T follicular helper cell (primary cell): ENCODE measurements at places on chromosomes 3 and 15.
A peak's percentile ranks its signal among the peaks of the same experiment; 100 is the strongest.

GRCh38 chr3:94234177-94234788 is 171.4 kb downstream of the NSUN3 start:
- no peak for DNase-seq

DNA sequence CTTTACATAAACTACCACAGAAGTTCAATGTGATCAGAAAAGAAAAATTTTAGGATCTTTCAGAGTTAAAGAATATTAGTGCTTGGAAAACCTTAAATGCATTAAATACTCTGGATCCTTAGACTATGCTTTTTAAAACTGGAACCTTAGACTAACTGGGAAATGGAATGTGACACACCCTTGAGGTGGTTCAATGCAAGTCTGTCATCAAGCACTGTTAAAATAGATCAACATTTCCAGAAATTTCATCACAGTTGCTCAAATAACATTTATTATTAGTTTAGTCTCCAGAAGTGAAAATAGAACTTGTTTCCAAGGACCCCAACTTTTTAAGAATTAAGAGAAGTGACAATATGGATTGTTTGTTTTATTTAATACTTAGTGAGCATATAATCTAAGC is 71.8 kb downstream of the GAP43 start:
- no peak for DNase-seq

- DNase-seq = no peak
Observed at GRCh38 chr3:58016710-58017109, 8.5 kb downstream of the FLNB start.

- no peak for DNase-seq
Observed at GRCh38 chr15:68330416-68330815, 52.9 kb downstream of the FEM1B start.

- no peak for DNase-seq
Observed at GRCh38 chr3:7190095-7190494, 329.2 kb downstream of the GRM7 start.

DNA sequence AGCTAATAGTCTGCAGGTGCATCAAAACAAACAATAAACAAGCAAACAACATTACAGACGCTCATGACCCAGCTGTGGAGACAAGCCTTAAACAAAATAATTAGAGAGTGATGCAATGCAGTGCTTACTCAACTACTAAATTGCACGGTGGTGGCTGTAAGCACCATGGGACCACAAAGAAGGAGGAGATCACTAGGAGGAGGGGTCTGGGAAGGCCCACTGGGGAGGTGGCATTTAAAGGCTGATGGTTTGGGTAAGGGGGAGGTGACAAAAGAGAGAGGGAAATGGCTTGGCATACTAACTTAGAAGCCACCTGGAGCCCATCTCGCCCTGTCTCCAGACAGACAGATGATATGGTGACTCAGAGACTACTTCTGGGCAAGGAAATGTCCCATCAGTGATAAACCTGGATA is 516.7 kb downstream of the FOXP1 start:
- peak; percentile 41 for DNase-seq

DNA sequence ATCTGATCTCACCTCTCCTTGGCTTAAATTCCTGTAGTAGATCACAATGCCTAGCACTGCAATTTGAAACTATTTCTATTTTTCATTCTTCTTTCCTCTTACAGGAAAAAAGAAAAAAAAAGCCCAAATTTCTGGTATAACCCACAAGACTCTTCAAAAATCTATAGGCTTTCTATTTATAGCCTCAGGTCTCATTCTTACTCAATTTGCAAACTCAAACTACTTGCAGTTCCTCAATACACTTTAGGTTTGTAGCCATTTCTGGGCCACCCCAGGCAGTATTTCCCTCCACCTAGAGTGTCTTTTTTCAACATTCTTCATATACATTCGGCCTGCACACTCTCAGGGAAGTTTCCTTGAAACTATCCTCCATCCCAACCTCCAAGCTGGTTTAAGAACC is 169.0 kb downstream of the TBC1D5 start:
- DNase-seq = no peak
